ENCODE measurements at places on chromosomes 12 and 14. TPM values are rescaled to one million over a fixed set of nuclear protein-coding genes. Genes with fewer than 3 reads are reported as not detected.

- DNase-seq, result no peak
Measured at GRCh38 chr12:56377310-56377988, 14.8 kb upstream of the APOF start.

- no peak for DNase-seq
Measured at GRCh38 chr12:44476683-44477082, 399.4 kb downstream of the NELL2 start.

DNA sequence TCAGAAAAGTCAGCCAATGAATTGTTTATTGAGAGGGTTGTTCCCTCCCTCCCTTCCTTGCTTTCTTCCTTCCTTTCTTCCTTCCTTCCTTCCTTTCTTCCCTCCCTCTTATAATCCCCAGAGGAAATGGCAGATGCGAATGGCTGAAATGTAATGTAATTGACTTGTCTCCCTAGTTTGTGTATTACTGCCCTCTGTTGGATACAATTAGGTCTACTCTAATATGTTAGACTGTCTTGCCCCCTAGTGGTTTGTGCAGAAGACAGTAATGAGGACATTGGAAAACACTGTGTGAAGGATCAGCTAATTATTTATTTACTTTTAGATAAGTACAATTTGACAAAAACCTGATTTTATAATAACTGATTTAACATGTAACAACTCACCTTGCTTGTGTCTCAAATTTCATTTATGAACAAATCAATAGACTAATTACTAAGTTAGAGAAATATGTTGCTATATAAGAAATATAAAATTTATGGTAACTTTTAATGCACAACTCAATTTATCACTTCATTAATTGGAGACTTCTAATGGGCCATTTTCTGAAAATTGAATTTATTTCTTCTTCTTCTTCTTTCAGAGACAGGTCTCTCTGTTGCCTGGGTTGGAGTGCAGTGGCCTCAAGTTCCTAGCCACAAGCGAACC is 229.8 kb upstream of the LRIG3 start:
- peak; percentile 53 for DNase-seq

Gene SLC41A2
- polyA plus RNA-seq, result 5.1 TPM

- no peak for DNase-seq
Measured at GRCh38 chr14:52873694-52874093, 77.2 kb downstream of the FERMT2 start.

DNA sequence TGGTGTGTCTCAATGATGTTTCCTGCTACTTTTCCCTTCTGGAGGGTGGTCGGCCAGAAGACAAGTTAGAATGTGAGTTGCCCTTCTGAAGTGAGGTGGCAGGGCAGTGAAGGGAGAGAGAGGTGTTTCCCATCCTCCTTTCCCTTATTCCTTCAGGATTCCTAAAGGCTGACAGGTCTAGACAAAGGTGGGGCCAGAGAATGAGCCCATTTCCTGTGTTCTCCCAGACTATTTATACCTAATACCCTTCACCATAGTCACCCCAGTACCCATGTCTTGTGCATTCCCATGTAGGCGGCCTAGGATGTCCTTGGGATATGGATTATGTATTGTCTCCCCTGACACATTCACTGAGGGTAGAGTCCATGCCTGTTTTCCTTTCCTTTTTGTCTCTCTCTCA is 7.0 kb downstream of the DGKA start:
- no peak for DNase-seq
